NCI-H1694 treated with DMSO at 0.1 percent for 48 hours (cell line): ENCODE measurements at places on chromosomes 2 and 18.
A peak's percentile ranks its signal among the peaks of the same experiment; 100 is the strongest.

- no peak for DNase-seq
Observed at GRCh38 chr2:44731505-44731904, 210.0 kb upstream of the SIX3 start.

DNA sequence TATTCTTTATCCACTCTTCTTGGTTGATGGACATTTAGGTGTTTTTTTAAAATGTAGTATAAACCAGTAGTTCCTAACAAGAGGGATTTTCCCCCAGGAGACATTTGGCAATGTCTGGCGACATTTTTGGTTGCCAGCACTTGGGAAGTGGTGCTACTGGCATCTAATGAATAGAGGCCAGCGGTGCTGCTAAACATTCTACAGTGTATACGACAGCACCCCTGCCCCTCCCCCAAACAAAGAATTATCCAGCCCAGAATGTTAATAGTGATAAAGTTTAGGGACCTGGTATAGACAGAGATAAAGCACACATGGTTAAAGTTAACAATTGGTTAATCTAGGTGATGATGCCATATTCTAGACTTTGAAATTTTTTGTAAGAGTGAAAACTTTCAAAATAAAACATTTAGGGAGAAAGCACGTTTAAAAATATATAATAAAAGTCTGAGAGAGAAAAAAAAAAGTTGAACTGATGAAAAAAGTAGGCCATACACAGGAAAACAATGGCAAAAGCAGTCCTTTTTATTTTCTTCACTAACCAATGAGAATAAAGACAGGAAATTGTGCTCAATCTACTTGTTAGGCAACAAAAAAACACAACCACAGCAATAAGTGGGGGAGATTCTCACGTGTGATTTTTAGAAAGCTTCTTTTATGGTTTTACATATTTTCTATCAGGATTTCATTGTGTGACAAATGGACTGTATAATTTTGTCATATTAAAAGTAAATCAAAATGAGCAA, 14.8 kb downstream of the FBXO48 start:
- no peak for DNase-seq

DNA sequence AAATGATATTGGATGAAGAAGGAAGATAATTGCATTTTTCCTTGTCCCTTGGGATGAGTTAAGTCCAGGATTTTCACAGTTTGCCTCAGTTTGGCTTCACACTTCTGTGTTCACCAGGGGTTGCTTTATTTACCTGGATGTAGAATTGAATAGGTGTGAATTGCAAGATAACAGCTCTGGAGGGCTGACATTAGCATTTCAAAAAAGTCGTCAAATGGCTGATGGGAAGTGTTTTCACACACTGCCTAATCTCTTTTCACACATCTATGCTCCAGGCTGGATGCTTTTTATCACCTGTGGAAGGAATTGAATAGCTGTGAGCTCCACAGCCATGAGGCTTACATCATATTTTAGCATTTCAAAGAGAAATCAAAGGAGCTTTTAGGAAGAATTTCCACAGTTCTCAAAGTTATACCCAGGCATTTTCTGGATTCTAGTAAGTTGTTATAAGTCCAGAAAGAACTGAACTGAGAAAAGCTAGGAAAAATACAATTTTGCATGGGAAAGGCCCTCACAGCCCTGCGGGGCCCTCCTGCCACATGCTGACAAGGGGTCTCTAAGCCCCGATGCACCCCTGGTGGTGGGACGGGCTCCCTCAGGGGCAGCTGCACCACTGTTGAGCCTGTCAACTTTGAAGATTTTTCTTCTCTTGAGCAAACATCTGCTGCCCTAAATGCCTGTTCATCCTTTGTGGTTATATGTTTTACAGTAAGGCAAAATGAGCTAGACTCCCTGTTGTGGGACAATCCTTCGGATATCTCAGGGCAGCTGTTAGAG, 43.9 kb downstream of the TEX51 start:
- no peak for DNase-seq

DNA sequence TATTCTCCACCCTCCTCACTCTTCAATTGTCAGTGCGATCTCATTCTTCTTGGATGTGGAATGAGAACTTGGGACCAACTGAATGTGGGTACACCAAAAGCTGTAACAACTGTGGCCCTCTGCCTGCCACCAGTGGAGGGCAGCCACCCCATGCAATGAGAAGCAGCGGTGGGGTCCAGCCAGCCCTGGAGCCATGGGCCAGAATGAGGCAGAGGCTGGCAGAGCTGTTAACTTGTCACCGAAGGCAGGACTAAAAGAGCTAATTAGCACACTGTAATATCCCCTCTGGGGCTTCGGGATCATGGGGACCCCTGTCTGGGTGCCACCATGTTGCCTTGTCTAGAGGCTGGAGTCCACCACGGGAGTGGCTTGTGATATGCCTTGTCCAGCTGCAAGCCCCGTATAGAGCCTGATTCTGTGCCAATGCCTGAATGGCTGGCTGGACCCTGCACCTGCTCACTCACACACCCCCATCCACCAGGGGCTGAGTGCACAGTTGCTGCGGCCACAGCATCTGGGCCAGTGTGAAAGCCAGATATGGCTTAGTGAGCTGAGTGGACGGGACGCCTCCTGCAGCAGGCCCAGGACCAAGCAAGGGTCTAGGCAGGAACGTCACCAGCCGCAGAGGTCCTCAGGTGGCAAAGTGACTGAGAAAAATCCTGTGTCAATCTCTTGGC, 680.5 kb downstream of the DSC3 start:
- no peak for DNase-seq

GRCh38 chr2:217054791-217055190, 194.9 kb upstream of the TNP1 start:
- peak; percentile 80 for DNase-seq

- no peak for DNase-seq
Observed at GRCh38 chr2:192578780-192579179, 384.0 kb upstream of the TMEFF2 start.

DNA sequence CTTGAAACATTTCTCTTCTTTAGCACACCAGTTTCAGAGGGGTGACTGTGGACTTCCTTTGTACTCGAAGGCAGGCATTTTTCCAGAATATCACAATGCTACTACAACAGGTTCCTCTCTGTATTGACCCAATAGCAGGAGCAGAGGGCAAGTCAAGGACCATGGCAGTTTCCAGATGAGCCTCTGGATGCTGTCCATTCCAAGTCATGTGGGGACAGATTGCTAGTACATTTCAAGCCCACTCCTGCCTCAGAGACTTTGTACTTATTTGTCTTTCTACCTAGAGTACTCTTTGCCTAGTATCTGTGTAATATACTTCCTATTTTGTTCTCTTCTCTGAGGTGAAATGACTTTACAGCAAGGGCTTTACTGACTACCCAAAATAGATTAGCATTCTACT, 373.9 kb downstream of the PIK3C3 start:
- no peak for DNase-seq

DNA sequence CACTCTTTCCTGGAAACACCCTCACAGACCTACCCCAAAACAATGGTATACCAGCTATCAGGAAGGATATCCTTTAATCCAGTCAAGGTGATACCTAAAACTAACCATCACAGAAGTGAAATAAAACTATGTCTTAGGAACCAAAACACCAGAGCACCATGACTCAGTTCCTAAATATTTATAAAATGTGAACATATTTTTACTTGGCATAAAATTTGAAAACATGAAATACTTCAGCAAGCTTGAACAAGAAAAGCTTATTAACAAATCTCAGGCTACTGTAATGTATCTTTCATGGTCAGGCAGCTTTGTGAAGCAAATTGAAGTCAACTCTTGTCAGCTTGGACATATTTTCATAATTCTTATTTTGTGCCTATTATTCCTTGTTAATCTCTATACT, 440.8 kb upstream of the CDH20 start:
- DNase-seq: no peak

GRCh38 chr2:10759151-10759714, 37.8 kb downstream of the ATP6V1C2 start:
- no peak for DNase-seq

DNA sequence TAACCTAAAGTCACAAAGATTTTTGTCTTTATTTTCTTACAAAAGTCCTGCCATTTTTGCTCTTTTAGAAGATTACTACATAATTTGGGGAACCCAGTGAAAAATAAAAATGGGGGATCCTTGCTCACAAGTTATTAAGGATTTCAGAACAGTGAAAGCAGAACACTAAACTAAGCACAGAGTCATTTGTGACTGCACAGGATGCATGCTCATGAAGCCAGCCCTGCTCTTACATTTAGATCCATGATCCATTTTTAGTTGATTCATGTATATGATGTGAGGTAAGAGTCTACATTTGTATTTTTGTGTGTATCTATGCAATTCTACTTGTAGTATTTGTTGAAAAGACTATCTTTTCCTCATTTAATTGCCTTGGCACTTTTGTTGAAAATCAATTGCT, 21.8 kb downstream of the SP140L start:
- DNase-seq: no peak

DNA sequence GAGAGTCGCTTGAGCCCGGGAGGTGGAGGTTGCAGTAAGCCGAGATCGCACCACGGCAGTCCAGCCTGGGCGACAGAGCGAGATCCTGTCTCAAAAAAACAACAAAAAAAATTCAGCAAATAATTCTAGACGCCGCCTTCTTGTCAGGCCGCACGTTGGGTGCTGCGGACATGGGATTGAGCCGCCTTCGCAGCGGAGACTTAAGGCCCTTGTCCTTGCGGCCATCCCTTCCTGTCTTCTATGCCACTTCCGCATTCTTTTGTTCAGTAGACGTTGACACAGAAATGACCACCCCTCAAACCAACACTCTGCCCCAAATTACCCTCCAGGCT, 15.8 kb downstream of the PTPN18 start:
- DNase-seq: no peak

DNA sequence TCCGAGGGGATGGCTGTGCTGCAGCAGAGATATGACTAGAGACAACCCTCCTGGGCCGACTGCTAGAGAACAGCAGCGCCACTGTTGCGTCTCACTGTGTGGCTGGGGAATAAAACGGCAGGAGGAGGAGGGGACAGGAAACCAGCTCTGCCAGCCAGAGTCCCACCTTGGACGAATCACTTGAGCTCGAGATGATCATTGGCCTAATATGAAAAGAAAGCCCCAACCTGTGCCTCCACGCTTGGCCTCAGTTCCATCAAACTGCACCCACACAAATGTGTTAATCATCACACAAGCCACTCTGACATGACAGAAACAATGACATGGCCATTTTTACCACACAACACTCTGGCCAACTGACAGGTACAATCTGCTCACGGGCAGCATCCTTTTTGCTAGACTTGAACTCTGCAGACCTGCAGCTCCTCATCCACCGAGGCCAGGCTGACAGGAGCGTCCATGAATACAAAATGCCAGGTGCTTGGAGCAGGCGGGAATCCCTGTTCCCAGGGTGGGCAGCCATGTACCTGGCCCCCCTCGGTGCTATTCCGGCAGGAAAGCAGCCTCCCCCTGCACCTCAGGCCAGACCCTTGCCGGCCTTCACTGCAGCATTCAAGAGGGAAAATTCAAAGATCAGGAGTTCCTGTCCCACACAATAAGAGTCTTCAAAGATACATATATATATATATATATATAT, 52.3 kb downstream of the PARD6G start:
- DNase-seq: no peak

- DNase-seq: no peak
Observed at GRCh38 chr2:212027681-212028628, 510.6 kb downstream of the ERBB4 start.

DNA sequence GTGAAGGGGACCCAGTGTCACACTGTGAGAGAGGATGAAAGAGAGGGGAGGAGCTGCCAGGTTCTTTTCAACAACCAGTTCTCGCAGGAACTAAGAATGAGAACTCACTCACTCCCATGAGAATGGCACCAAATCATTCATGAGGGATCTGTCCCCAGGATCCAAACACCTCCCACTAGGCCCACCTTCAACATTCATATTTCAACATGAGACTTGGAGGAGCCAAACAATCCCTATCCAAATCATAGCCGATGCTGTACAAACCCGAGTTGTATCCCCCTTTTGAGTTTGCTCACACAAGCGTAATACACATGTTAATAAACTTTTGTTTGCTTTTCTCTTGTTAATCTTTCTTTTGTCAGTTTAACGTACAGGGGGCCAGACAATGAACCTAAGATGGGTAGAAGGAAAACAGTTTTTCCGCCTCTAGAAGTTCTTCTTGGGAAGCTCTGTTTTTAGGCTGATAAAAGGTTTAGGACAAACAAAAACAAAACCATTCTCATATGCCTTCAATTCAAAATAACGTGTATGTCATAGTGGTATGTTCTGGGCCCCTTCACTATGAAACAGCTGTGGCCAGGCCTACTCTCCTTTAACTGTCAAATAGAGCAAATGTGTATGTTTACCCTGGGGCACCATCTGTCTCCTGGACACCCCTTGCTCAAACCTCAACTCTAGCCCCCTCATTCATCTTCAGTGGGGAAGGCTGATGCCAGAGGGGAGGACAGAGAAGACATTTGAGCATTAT, 9.1 kb upstream of the TMEM37 start:
- DNase-seq: peak; percentile 1
